Activated naive CD8-positive, alpha-beta T cell treated with anti-CD3 and anti-CD28 coated beads for 36 hours (primary cell): ENCODE measurements at places on chromosomes 5 and 9. TPM values are rescaled to one million over a fixed set of nuclear protein-coding genes. Genes with fewer than 3 reads are reported as not detected.

GRCh38 chr5:173624282-173624681 is 7.8 kb upstream of the BOD1 start:
- DNase-seq, result no peak
- no peaks in the 10 kb centered on the region for H3K36me3 ChIP-seq
- H3K27ac ChIP-seq, result no peak overlapping the region

DNA sequence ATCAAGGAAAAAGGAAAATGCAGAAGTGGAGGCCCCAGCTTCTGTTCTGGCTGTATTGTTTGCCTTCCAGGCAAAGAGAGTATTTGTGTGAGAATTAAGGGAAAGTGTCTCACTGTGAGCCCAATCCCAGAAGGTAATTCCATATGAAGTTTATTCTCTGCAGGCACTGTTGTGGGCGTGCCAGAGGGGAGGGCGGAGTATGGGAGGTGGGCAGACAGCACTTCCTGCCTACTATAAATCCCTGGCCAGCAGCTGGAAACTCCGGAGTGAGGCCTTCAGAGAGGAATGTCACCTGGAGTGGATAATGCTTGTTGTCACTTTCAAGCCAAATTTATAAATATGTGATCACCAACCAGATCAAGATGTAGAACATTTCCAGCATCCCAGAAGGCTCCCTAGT is 209.5 kb downstream of the ARHGAP26 start:
- no peak overlapping the region for H3K4me3 ChIP-seq
- DNase-seq, result no peak
- peaks cover 27% of the 10 kb centered on the region for H3K36me3 ChIP-seq
- peaks cover 63% of the 10 kb centered on the region for H3K4me1 ChIP-seq
- H3K27ac ChIP-seq, result no peak overlapping the region

DNA sequence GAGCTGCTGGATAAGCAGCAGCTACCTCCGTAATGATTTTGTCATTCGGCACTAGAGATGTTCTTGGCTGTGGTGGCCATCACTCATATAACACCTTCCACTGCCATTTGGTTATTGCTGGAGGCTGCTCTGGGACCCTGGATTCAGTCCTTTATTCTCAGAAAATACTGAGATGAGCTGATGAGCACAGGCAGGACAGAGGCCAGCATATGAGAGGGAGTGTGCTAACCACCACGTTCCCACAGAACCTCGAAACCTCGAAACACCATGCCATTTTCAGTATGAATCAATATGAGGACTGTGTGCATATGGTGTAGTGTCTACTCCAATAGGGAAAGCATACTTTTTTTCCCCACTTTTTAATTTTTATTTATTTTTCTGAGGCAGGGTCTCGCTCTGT is 56.6 kb downstream of the ADAM19 start:
- no peaks in the 10 kb centered on the region for H3K27me3 ChIP-seq
- H3K36me3 ChIP-seq, result no peaks in the 10 kb centered on the region
- H3K4me1 ChIP-seq, result no peaks in the 10 kb centered on the region
- H3K4me3 ChIP-seq, result no peak overlapping the region
- no peak for DNase-seq

GRCh38 chr9:114483499-114483898 is 21.8 kb downstream of the WHRN start:
- H3K4me1 ChIP-seq, result peaks cover 50% of the 10 kb centered on the region
- H3K27ac ChIP-seq, result no peak overlapping the region
- peaks cover 4% of the 10 kb centered on the region for H3K36me3 ChIP-seq
- H3K27me3 ChIP-seq, result no peaks in the 10 kb centered on the region
- H3K4me3 ChIP-seq, result no peak overlapping the region
- DNase-seq, result no peak

Gene TAF11L10
- not detected for total RNA-seq

DNA sequence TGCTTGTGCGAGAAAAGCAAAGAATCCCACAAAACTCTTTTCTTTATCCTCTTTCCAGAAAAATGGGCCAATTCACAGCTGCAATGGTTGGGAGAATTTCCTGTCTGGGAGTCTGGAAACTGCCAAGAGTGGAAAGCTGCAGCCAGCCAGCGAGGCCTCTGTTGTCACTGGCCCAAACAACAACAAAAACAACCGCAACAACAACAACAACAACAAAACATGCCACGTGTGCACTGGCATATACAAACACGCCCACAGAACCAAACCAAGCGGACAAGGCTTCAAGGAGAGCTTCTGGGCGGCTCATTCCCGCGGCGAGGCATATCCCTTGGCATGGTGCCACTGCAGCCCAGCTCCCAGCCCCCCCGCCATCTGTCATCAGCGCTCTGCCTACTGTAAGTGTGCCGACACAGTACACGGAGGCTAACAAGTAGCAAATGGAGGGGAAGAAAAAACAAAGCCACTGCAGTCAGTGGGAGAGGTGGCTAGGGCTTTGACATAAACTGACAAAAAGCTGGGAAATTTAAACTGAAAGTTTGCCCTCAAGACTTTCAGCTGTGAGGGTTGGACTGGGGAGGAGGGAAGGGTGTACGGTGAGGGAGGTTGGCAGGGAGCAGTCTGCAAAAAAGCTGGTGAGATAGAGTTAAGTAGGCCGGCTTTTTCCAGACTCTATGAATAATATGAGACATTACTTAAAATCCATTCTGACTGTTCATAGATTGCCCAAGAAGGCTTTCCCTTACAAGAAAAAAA is 165.0 kb upstream of the ZNF462 start:
- H3K27ac ChIP-seq, result no peak overlapping the region
- H3K4me1 ChIP-seq, result no peaks in the 10 kb centered on the region
- H3K36me3 ChIP-seq, result no peaks in the 10 kb centered on the region
- no peak for DNase-seq
- no peaks in the 10 kb centered on the region for H3K27me3 ChIP-seq

Gene NUP155
- total RNA-seq, result 106 TPM

Gene VLDLR
- total RNA-seq, result 9.3 TPM

DNA sequence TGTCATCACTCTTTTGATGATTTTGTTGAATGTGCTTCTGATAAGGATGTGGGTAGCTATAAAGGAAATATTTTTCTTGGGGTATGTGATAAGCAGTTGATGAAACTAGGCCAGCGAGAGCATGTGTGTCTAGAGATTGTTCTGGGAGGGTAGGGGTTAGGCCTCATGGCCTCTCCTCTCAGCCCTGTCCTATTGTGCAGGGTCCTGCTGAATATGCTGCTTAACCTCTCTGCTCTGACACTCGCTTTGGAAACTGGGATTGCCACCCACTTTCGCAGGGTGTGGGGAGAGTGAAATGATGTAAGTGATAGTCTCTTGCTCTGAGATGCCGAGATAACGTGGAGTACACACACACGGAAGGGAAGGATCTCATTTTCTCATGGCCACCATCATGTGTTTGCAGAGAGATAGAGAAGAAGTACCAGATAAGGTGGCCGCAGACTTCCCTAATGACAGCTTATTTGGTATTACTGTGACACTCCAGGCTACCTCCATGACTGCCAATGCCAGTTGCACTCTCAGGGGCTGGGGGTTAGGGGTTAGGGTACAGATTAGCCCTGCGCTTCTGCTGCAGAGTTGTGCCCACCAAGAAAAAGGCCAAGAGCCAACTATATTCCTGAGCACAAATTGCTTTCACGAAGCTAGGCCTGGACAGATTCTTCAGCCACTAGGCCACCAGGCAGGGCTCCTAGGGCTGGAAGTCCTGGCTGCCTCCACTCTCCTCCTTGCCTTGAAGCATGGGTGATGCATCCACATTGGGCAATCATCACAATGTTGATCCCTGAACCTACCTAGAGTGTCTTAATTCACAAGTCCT is 25.2 kb upstream of the TNFAIP8 start:
- DNase-seq, result peak; percentile 57
- peaks cover 92% of the 10 kb centered on the region for H3K4me1 ChIP-seq
- peak overlapping the region; percentile 49 for H3K4me3 ChIP-seq
- H3K27ac ChIP-seq, result peak overlapping the region; percentile 96

Gene HSDL2
- total RNA-seq, result 22.3 TPM

Gene MYORG
- 3.6 TPM for total RNA-seq

DNA sequence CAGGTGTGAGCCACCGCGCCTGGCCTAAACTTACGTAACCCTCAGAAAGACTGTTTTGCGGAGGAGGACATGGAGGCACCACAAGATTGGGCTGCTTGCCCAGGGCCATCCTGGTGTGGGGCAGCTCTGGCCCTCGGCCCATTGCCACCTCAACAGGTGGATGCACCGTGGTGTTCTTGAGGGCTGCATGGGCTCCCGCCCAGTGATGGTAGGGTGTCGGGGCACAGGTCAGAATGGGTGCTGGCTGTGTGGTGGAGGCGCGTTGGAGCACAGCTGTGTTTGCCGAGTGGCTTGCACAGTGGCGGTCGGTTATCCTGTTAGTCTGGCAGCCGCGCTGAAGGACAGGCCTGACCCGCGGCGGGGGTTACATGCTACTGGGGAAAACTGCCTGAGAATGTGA is 196.9 kb downstream of the CACNA1B start:
- H3K4me3 ChIP-seq, result no peak overlapping the region
- H3K36me3 ChIP-seq, result no peaks in the 10 kb centered on the region

- H3K27me3 ChIP-seq, result no peaks in the 10 kb centered on the region
- DNase-seq, result no peak
- no peak overlapping the region for H3K27ac ChIP-seq
- no peak overlapping the region for H3K4me3 ChIP-seq
- H3K4me1 ChIP-seq, result no peaks in the 10 kb centered on the region
- no peaks in the 10 kb centered on the region for H3K36me3 ChIP-seq
These were observed 469.9 kb downstream of the ARHGEF28 start for GRCh38 chr5:74095871-74096270.

Gene MORN5
- not detected for total RNA-seq

DNA sequence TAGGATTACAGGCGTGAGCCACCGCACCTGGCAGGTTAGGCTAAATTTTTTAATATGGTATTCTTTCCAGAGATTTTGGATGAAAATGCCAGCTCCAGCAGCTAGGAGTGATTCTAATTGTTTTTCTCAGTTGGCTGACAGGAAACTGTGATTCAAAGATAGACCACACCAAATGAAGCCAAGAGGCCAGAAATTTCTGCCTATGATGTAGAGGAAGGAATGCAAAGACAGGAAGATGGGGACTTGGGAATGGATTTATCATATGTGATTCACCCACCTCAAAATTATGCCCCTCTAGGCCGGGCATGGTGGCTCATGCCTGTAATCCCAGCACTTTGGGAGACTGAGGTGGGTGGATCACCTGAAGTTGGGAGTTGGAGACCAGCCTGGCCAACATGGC is 53.3 kb downstream of the UGCG start:
- H3K4me3 ChIP-seq, result no peak overlapping the region
- no peaks in the 10 kb centered on the region for H3K36me3 ChIP-seq
- peaks cover 9% of the 10 kb centered on the region for H3K4me1 ChIP-seq
- H3K27me3 ChIP-seq, result no peaks in the 10 kb centered on the region

Gene ROPN1L
- not detected for total RNA-seq

GRCh38 chr5:97544240-97544639 is 361.2 kb upstream of the RIOK2 start:
- H3K27ac ChIP-seq, result no peak overlapping the region
- H3K4me3 ChIP-seq, result no peak overlapping the region
- peaks cover 6% of the 10 kb centered on the region for H3K36me3 ChIP-seq
- H3K4me1 ChIP-seq, result peaks cover 29% of the 10 kb centered on the region

Gene NR2F1
- not detected for total RNA-seq

Gene SPATA31D1
- not detected for total RNA-seq

- H3K4me3 ChIP-seq, result peak overlapping the region; percentile 89
- peaks cover 48% of the 10 kb centered on the region for H3K4me1 ChIP-seq
- H3K27ac ChIP-seq, result peak overlapping the region; percentile 100
These were observed 354 bp downstream of the NCBP1 start for GRCh38 chr9:97633859-97634490.

- no peaks in the 10 kb centered on the region for H3K4me1 ChIP-seq
- H3K27ac ChIP-seq, result no peak overlapping the region
- H3K4me3 ChIP-seq, result no peak overlapping the region
- H3K27me3 ChIP-seq, result peaks cover 4% of the 10 kb centered on the region
These were observed 70.7 kb downstream of the EPB41L4A start for GRCh38 chr5:112348387-112348786.

Gene STK32A
- not detected for total RNA-seq

Gene KIF4B
- not detected for total RNA-seq

DNA sequence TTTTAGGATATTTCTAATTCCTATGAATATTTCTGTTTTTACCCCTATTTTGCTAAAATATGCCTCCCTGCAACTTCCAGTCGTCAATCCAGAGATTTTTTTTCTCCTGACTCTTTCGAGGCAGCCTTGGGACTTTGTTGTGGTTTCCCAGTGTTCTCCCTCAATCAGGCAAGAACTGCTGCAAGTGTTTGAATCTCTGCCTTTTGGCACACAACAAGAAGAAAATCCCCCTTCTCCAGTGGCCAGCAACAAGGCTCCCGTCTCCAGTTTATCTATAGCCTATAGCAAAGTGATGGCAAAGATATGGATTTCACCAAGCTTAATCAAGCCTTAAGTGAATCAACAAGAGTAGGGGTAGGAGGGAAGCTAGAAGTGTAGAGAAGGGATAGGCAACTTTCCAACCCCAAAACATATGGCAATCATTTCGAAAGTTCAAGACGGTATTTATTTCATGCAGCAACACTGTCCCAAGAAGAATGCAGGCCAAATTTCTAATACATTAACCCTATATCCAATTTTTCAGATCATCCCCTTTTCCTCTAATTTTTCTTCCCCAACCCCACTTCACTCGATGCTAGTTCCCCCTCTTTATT is 37.7 kb upstream of the PAPPA start:
- H3K36me3 ChIP-seq, result no peaks in the 10 kb centered on the region
- no peak for DNase-seq
- H3K27me3 ChIP-seq, result no peaks in the 10 kb centered on the region
- no peak overlapping the region for H3K4me3 ChIP-seq
- H3K27ac ChIP-seq, result no peak overlapping the region

Gene SOHLH1
- total RNA-seq, result not detected

DNA sequence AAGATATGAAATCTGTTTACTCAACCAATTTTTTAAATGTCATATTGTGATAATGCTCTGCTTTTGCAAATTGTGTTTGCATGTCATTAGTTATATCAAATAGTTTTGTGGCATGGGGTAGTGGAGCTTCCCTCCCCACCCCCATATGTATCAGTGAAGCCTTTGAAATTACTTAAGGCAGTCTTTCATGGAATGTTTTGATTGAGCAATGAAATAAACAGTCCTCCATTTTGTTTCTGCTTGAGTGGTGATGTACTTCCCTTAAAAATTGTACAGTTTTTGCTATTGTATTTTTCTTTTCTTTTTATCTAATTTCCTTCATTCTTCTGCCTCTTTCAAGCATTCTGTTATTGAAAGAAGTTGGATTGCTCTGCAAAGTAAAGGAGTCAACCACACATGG is 3.5 kb downstream of the SOWAHA start:
- peaks cover 21% of the 10 kb centered on the region for H3K4me1 ChIP-seq
- H3K27ac ChIP-seq, result no peak overlapping the region
- DNase-seq, result no peak
- H3K27me3 ChIP-seq, result peaks cover 42% of the 10 kb centered on the region
- no peak overlapping the region for H3K4me3 ChIP-seq
- H3K36me3 ChIP-seq, result no peaks in the 10 kb centered on the region

GRCh38 chr5:139642891-139643871 is 5.0 kb upstream of the CXXC5 start:
- H3K4me1 ChIP-seq, result peaks cover 18% of the 10 kb centered on the region
- DNase-seq, result no peak
- H3K27me3 ChIP-seq, result peaks cover 23% of the 10 kb centered on the region
- no peak overlapping the region for H3K4me3 ChIP-seq

GRCh38 chr9:133777068-133777791 is 39.1 kb upstream of the SARDH start:
- no peak overlapping the region for H3K4me3 ChIP-seq
- H3K36me3 ChIP-seq, result no peaks in the 10 kb centered on the region
- no peak for DNase-seq

Gene ROR2
- total RNA-seq, result not detected

Gene CER1
- total RNA-seq, result not detected

- no peak for DNase-seq
- H3K4me3 ChIP-seq, result no peak overlapping the region
- H3K27ac ChIP-seq, result no peak overlapping the region
- no peaks in the 10 kb centered on the region for H3K4me1 ChIP-seq
- H3K27me3 ChIP-seq, result no peaks in the 10 kb centered on the region
These were observed 405.6 kb upstream of the ZNF608 start for GRCh38 chr5:125152044-125152443.
